GM18507 (cell line): ENCODE measurements at places on chromosomes 7 and 10.

- DNase-seq = no peak
Measured at GRCh38 chr7:83649701-83650100, 762 bp upstream of the SEMA3E start.

GRCh38 chr10:112519133-112519761 is 72.2 kb downstream of the VTI1A start:
- DNase-seq = no peak

DNA sequence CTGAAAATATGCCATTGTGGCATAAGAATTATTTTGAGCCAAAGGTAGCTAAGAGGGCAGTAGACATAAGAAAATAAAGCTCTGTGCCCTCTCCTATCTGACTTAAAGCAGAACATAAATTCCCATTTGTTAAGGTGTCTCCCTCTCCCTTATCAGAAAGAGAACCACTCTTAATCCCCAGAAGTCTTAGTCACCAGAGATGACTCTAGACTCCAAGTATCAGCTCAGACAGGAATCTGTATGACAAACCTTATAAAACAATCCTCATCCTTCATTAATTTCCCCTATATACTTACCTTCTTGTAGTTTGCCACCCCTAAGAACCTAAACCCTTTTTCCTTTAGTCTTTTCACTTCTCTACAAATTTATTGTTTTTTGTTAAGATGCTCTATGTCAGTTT is 21.8 kb upstream of the PIP4K2A start:
- no peak for DNase-seq

DNA sequence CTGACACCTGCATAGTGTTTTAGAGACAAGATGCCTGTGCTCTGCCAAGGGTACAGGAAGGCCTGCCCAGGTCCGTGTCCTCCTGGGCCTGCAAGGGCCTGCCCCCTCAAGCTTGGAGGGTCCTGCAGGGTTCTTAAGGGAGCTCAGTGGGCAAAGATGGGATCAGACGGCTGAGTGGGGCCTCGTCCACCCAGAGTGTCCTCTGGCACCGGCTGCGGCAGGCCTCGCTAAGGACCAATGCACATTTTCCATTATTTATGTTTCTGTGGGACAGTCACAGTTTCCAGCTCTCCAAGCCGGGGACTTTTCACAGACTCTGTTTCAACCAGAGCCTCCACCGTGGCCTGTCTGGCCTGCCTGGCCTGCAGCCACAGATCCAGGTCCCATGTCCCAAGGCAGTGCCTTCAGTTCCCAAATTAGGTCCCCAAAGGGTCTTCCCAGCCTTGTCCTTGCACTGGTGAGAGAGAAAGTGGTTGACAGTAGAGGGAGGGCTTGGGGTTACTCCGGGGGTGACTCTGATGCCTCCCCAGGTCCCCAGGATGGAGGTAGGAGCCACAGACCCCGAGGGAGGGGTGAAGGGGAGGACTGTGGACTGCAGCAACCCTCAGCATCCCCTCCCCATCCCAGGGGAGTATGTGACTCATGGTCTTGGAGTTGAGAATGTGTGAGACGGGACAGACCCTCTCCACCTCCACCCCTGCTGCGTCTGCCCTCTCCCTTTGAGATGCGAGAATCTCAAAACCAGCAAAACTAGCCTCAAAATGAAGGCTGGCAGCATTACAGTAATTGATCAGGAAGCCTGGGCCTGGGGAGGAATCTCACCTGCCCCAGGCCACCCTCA is 14.8 kb downstream of the MYL10 start:
- no peak for DNase-seq

DNA sequence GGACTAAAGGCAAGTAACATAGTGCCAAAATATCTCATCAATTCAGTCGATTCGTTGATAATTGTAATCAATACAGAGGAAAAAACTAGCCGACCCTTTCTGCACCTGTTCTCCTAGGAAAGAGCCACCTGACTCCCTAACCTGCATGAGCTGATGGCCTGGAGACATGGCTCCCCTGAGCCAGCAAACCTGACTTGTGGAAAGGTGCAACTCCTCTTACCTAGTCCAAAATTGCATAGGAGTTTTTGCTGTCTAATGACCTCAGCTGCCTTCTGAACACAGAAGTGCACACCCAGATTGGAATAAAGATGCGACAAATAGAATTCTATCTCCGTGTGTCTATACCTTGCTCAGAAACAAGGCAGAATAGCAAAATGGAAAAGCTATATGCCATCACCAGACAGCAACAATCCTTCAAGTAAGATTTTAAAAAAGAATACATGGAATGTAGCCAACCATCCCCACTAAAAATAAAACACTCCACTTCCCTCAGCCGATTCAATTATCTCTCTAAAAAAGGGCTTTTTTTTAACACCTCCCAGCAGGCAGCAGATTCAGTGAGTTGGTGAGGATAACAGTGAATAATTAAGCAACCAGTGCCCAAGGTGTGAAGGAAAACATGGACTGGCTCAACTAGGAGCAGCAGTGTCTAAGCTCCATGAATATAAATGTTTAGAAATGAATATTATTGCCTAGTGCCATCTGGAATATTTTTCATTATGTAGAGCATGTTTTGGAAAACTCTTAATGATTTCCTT is 26.6 kb upstream of the LMTK2 start:
- no peak for DNase-seq

DNA sequence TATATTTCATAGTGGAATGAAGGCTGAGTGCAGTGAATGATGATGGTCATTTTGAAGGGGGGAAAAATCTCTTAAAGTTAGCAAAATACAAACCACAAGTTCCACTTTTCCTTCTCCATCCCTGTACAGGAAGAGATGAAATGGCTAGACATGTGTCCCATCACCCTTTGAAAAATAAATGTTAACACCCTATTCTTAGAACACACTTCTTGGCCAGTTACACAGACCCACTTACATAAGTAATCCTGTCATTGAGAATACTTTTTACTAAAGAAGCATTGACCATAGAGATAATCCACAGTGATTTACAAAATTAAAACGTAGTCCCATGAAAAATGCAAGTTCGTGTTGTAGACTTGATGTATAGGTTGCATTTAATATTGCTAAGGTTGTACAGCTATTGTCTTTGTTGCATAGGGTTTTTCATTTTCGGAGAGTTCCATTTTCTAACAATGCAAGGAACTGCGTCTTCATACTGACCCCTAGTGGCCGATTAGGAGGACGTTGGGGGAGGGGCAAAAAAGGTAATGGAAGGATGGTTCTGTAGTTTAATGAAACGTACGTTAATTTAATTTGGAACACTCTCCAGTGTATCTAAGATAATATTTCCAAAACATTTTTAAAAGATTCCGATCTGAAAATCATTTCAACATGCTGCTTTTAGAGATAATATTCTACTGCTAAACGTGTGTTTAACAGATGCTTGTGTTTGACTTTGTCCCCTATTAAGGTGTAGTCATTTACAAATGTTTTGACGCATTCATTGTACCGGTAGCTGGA is 60.9 kb downstream of the ARMC3 start:
- DNase-seq = peak; percentile 36

- DNase-seq = no peak
Measured at GRCh38 chr7:20647036-20647435, 31.6 kb downstream of the ABCB5 start.

DNA sequence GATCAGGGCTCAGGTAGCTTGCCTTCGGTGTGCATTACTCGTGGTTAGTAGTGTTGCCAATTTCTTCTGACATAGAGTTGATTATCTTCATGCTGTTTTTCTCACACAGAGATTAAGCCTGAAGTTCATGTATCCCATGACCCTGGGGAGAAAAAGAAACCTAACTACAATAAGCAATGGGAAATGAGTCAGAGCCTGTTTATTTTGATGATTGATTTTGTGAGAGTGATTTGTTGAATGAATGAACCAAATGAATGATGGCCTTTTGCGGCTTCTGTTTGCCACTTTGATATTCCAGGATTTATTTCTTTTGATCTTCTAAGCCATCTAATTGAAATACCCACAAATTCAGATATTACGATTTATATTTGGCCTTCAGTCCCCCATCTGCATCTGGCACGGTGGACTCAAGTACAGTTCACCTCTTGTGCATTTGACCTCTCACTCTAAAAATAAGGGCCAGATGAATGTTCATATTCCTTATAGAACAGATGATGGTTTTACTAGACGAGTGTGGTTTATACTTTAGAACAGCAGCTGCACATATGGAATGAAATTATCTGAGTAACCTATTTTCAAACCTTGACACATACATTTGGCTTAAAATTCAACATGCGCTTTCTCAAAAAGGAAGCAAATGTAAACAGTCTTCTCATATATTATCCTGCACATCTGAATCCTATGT is 110.7 kb downstream of the PLCE1 start:
- DNase-seq = no peak

- DNase-seq = no peak
Measured at GRCh38 chr7:19519443-19520021, 189.3 kb downstream of the POLR1F start.

DNA sequence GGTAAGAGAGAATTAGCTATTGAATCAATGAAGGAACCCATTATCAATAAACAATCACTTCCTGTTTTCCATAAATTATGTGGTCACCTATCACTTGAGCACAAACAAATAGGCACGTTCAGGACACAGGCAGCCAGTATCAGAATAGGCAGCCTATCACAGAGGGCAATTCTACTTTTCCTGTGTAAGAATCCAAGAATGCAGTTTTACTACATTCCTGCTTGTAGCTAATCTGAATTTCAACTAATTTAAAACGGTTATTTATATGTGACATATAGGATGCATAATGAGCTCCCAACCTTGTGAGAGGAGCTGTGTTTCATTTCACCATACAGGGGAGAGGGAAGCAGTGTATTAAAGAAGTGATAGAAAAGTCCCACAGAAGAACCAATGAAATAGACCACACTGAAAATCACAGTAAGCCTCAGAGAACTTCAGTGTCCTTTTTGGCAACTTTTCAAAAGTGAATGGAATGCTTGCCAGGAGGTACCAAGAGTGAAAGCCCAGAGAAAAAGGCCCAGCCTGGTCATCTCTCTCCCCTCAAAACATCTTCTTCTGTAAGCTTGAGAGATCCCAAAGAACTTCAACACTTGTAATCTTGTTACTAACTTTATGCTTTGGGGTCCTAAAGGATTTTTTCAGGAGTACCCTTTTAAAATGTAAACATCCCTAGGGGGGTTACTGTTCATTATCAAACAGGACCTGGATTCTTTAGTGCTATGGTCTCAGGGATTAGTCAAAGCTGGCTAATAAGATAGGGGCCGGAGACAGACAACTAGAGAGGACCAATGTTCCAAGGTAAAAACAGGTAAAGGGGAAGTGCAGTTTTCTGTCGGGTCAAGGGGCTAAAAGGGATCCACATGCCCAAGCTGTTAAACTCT is 1.3 kb downstream of the IMMP2L start:
- no peak for DNase-seq

DNA sequence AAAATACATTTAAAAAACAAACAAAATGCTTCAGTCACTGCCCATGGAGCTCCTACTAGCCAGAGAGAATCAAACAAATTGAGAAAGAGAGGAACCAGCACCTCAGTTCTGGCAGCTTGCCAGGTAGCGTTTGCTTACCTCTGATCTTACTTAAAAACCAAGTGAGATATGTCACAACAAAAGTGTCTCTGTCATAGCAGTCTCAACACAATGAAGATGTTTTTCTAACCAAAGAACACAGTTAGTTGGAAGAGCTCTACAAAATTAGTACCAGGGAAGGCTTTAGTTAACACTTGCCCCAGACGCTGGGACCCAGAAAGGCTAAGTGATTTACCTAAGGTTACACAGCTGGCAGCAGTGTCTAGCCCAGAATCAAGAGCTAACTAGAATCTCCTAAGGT is 3.4 kb downstream of the DOCK4 start:
- DNase-seq = no peak

GRCh38 chr7:151861881-151862280 is 15.0 kb downstream of the PRKAG2 start:
- DNase-seq = no peak

GRCh38 chr7:19700936-19701335 is 7.9 kb downstream of the POLR1F start:
- DNase-seq = no peak

DNA sequence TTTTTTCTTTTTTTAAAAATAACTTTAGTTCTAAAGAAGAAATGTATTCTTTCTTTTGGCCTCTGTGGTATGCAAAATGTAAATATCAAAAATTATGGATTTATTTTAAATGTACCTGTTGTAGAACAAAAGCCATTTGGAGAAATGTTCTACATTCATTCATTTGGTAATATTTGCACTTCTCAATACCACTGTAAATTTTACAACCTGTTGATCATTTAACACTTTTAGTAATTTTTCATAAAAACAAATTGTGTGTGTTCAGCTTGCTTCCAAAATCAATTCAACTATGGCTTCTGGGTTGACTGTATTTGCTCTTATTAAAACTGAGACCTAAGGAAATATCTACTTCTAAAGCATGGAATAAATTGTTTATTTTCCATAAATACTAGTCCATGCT is 2.3 kb upstream of the IGF2BP3 start:
- DNase-seq = no peak

- DNase-seq = no peak
Measured at GRCh38 chr7:16055263-16055976, 365.9 kb downstream of the CRPPA start.
